Stimulated activated CD4-positive, alpha-beta T cell treated with anti-CD3 and anti-CD28 coated beads, Interleukin-15, amount 100 ng/mL, for 1 hour (primary cell): ENCODE measurements at places on chromosomes 2 and 18.

DNA sequence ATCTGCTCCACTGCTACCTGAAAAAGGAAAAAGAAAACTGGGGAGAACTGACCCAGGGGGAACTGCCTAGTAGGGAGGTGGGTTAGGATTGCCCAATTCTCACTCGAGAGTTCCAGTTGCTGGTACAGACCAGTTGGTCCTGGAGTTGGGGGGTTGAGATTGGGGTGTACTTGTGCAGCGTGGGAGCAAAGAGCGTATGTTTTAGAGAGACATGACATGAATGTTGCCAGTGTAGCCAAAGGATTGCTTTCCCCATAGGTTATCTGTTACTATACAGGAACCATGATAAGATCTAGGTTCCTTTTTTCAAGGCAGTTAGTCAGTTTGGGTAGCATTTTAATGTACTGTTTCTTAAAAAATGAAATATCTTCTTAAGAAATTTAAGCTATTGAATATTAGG is 68.6 kb downstream of the APLF start:
- no peak for DNase-seq

- DNase-seq: no peak
Observed at GRCh38 chr2:69103419-69103818, 90.4 kb downstream of the ANTXR1 start.

- no peak for DNase-seq
Observed at GRCh38 chr2:225309516-225309915, 90.0 kb upstream of the NYAP2 start.

- DNase-seq: no peak
Observed at GRCh38 chr2:124283096-124283495, 258.0 kb downstream of the CNTNAP5 start.

- no peak for DNase-seq
Observed at GRCh38 chr2:112906276-112906675, 4.7 kb upstream of the IL37 start.

DNA sequence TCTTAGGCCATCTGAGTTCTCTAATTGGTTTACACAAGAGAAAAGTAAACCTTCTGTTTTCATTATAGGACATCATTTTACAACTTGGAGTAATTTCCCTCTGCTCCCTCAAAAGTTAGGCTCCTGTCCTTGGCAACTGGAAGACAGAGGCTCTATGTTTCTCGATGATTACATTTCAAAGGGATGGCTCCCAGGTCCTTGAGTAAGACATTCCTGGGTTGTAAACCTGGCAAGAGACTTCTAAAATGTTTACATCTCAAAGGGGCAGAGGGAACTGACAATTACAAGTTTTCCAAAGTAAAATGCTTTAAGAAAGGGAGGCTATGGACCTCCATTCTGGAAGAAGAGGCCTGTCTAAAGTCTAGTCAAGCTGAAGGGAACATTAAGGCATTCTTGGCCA is 268.3 kb upstream of the REG3G start:
- DNase-seq: no peak

DNA sequence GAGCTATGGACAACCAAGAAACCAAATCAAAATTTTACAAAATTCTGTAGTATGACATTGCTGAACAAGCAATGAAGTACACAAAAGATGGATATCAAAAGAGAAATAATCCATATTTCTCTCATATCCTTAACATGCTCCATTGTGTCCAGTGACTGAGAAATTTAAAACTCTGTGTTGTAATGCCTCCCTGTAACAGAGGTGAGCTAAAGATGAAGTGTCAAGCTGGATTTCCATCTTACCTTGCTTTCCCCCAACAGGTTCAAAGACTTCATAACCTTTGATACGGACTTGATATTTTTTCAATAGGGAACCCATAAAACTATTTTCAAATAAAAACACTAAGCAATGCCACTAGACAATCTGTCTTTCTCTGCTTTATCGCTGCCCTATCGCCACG is 95.7 kb upstream of the SERTAD2 start:
- DNase-seq: no peak

- no peak for DNase-seq
Observed at GRCh38 chr2:72004976-72005375, 142.7 kb downstream of the CYP26B1 start.

GRCh38 chr18:55861266-55861665 is 273.3 kb upstream of the TCF4 start:
- DNase-seq: no peak

- peak; percentile 67 for DNase-seq
Observed at GRCh38 chr2:237512774-237513466, 25.9 kb downstream of the MLPH start.
